ENCODE measurements at places on chromosomes 5 and 9. TPM values are rescaled to one million over a fixed set of nuclear protein-coding genes. Genes with fewer than 3 reads are reported as not detected.

The SLCO6A1 gene
- total RNA-seq = 0.69 TPM

DNA sequence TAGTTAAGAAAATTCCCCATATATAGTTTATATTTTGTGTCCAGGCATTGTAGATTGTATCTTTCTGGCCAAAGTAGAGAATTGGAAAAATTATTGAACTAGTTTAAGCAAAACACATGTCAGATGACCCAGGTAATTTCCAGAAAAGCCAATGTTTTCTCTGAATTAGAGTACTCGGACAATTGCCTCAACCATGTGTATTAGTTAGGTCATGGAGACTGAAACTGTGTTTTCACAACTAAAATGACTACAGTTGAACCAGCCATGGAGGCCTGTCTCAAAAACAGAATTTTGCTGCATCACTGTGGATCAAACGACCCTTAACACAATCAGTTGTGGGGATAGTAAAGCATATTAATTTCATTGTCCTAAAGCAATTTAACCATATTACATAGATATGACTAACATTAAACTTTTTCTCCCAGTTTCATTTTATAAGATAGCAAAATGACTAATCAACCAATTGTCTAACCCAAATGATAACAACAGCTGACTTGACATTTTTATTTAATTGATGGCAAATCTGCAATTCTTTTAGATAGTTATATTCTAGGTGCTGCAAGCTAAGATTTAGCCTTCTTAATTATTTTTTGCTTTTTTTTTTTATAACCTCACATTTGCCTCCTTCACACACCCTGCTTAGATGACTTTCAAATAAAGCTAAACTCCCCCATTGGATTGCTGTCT lies 39.2 kb upstream of the SPDL1 start:
- no peak for DNase-seq

DNA sequence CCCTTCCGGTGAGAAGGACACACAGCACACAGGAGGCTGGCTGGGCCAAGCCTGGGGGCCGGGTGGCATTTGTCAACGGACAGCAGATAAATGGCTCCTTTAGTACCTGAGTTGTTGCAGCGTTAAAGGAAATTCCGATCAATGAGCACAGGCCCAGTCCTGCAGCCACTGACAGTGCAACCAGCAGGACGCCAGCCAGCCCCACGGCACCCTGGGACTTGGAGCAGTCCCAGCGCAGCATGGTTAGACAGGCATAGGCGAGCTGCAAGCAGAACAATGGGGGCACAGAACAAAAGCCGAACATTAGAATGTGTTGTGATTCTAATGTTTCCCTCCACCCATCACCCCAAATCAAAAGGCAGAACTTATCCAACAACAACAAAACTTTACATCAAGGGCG lies 39.3 kb downstream of the PTCH1 start:
- no peak for DNase-seq

- no peak for DNase-seq
Observed at GRCh38 chr9:114688379-114688778, 6.4 kb upstream of the TEX48 start.

- no peak for DNase-seq
Observed at GRCh38 chr9:98375138-98375726, 119.8 kb upstream of the TBC1D2 start.

The CCL27 gene
- total RNA-seq = 1.0 TPM

- DNase-seq = no peak
Observed at GRCh38 chr5:110932755-110933488, 138.6 kb upstream of the TSLP start.

DNA sequence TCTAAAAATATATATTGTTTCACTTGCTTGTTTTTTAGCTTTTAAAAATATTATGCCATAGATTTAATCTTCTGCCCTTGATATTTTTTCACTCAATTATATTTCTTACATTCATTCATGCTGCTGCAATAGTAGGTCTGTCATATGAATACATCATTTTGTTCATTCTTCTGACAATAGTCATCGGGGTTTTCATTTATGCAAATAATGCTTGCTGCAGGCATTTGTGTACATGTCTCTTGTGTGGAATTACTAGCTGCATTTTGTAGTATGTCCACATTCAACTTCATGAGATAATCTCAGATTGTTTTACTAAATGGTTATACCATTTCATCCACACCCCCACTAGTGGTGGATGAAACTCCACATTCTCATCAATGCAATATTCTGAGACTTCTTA lies 5.3 kb upstream of the PLPP1 start:
- DNase-seq = no peak

DNA sequence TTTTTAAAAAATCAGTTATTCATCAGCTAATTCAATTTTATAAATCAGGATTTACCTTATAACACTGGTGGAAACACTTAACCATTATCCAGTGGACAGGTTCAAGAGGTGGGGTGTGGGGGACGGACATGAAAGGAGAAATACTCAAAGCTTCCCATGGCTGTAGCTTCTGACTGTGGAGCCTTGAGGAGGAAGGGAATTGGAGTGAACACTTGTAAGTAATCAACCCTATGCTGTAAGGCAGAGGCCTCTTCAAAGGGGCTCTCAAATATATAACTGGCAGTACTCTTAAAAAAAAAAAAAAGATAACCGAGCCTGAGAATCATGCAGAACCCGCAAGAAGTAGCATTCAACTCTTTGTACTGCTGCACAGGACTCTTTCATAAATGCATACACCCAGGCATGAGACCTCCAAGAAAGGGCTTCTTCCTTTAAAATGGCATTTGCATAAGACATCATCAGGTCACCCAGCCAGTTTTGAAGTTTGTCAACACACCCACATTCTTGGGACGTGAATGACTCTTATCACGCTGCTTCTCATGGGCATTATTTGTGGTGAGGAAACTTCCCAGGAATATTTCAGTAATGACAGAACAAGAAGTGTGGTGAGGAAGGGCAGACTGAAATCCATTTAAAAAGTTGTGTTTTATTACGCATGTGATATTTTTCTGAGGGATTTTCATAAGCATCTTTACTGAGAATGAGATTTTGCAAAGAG lies 8.1 kb downstream of the OSMR start:
- DNase-seq = peak; percentile 51

DNA sequence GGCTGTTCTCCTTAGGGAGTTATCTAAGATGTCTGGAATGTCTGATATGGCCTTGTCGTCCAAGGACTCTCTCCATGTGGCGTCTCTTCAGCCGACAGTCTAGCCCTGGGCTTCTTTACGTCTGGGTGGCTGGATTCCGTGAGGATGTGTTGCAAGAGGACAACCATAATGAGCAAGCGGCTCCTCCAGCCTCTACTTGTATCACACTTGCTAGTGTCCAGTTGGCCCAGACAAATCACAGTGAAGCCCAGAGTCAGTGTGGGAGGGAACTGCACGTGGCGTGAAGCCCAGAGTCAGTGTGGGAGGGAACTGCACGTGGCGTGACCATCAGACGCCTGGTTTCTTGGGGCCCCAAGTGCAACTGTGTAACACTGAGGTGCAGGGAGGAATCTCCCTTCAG lies 61.1 kb downstream of the COL23A1 start:
- DNase-seq = no peak

The ZDHHC11B gene
- total RNA-seq = 3.8 TPM

DNA sequence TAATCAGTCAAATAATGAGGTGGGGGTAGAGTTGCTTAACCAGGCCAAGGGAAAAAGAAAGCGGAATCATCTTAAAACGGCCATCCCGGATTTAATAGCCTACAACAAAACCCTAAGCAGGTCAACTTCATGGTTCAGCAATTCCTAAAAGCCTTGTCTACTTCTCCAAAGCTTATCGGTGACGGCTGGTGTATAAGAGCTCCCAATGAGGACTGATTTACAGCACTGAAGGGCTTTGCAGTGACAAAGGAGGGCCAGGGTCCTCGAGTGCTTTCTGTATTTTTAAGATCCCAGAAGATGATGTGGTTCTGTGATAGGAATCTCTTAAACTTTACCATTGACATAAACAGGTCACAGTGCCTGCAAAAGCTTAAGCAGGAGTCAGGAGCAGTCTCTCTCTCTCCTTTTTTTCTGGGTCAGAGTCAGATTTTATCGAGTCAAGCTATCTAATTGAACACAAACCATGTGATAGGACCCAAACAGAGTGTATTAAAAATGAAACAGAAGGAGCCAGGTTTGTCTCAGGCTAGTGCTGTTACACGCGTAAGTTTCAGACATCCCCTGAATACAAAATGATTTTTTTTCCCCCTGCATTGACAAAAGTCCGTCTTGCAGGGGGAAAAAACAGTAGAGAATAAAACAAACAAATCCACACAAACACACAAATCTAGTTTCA lies 663.6 kb upstream of the ZNF608 start:
- no peak for DNase-seq

DNA sequence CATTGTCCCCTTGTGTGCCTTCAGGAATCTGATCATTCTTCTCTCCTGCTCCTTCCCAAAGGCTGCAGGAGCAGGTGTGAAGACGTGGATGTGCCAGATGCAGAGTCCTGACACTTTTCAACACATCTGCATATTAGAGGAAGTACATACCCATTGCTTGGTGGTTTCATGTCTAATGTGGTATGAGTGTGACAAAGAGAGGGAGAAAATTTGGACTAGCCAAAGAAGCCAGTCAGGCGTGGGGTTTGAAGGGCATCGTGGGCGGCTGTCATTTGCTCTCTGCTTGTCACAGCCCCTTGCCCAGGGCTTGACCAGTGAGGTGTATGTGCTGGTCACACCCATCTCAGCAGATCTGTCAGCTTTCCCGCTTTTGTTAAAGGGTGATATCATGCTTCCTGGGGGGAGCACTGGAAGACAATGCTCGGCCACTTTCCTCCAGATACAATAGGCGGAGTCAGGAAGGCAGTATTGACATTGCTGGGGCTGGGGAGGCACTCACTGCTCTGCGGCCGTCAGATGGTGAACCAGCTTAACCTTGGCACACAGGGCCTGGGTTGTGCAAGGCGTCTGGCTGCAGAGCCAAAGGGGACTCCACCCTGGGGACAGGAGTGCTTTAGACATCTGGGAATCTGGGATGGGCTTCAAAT lies 8.6 kb downstream of the TEK start:
- no peak for DNase-seq

- DNase-seq = peak; percentile 13
Observed at GRCh38 chr5:106959387-106959786, 711.4 kb downstream of the EFNA5 start.

GRCh38 chr5:59755476-59755875 lies 138.1 kb downstream of the PDE4D start:
- no peak for DNase-seq

The DNAH5 gene
- 0.37 TPM for total RNA-seq

All from HCT116 (cell line).